Activated CD4-positive, alpha-beta T cell treated with anti-CD3 and anti-CD28 coated beads, Interleukin-2, amount 50 U/mL, for 1 hour (primary cell): ENCODE measurements at places on chromosomes 13 and 19.

- DNase-seq, result no peak
Measured at GRCh38 chr13:27978301-27978968, 9.3 kb upstream of the CDX2 start.

- DNase-seq, result peak; percentile 47
Measured at GRCh38 chr13:97344265-97345175, 89.4 kb upstream of the RAP2A start.

DNA sequence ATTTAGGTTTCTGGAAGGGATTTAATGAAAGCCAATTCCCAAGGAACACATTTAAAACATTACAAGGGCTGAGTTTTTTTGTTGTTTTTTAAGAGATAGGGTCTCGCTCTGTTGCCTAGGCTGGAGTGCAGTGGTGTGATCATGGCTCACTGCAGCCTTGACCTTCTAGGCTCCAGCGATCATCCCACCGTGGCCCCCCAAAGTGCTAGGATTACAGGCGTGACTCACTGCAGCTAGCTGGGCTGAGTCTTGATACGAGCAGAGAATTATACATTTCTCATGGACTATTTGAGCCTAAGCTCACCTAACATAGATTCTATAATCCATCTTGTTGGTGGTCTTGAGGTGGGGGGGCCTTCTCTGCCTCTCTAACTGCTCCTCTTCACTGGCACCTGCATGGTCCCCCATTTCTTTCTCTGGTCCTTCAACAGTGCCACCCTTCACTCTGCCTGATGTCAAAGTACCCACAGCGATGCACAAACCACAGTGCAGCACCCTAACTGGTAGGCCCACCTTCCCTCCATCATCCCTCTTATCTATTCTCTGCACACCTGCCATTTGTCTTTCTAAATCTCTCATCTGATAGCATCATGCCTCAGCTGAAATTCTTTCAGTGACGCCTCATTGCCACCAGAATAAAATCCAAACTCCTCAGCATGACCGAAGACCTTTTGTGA is 37.4 kb downstream of the DOCK9 start:
- DNase-seq, result no peak

DNA sequence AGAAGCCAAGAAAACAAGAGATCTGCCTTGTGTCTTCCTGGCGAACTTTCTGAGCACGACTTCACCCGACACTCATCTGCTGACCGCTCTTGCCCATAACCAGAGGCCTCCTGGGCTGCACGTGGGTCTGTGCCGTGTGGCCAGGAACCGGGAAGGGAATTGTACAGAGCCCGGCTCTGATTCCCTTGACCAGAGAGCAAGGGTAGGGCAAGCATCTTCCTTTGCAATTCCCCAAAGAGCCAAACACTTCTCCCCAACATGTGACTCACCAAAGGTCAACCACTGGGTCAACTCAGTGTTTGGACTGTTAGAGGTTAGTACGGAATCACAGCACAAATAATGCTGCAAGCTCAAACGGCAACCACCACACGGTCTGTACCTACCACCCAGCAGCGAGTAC is 48.9 kb downstream of the KLF2 start:
- no peak for DNase-seq
